Activated T-helper 2 cell treated with anti-CD3 and anti-CD28 coated beads, Interferon-gamma antibody, Interleukin-2, Interleukin-4, amounts not matched to agents 10 μg/mL and 5 μg/mL and 100 μg/mL, durations not matched to agents 14 hours and 24 hours and 36 hours (primary cell): ENCODE measurements at places on chromosomes 6 and 20.

GRCh38 chr20:43023836-43024235 is 165.9 kb downstream of the PTPRT start:
- no peaks in the 10 kb centered on the region for H3K36me3 ChIP-seq
- H3K27ac ChIP-seq: no peak overlapping the region
- H3K4me1 ChIP-seq: no peaks in the 10 kb centered on the region
- H3K4me3 ChIP-seq: no peak overlapping the region
- H3K27me3 ChIP-seq: no peaks in the 10 kb centered on the region
- DNase-seq: no peak

GRCh38 chr6:115667478-115668026 is 393.1 kb downstream of the FRK start:
- H3K27ac ChIP-seq: no peak overlapping the region
- H3K4me1 ChIP-seq: no peaks in the 10 kb centered on the region
- no peak for DNase-seq
- H3K27me3 ChIP-seq: no peaks in the 10 kb centered on the region
- H3K36me3 ChIP-seq: no peaks in the 10 kb centered on the region

GRCh38 chr6:108677357-108677756 is 116.6 kb downstream of the FOXO3 start:
- H3K27ac ChIP-seq: no peak overlapping the region
- H3K27me3 ChIP-seq: peaks cover 5% of the 10 kb centered on the region
- H3K4me1 ChIP-seq: peaks cover 3% of the 10 kb centered on the region
- no peak overlapping the region for H3K4me3 ChIP-seq

GRCh38 chr6:134177236-134177635 is 124.8 kb upstream of the SLC2A12 start:
- peak overlapping the region; percentile 77 for H3K27ac ChIP-seq
- DNase-seq: no peak
- H3K4me3 ChIP-seq: peak overlapping the region; percentile 89
- peaks cover 4% of the 10 kb centered on the region for H3K27me3 ChIP-seq
- peaks cover 32% of the 10 kb centered on the region for H3K4me1 ChIP-seq
